ENCODE measurements at places on chromosomes 6 and 20. TPM values are rescaled to one million over a fixed set of nuclear protein-coding genes. Genes with fewer than 3 reads are reported as not detected.

- no peak for DNase-seq
- H3K27ac ChIP-seq = no peak overlapping the region
- no peaks in the 10 kb centered on the region for H3K36me3 ChIP-seq
- no peak overlapping the region for H3K4me3 ChIP-seq
Measured at GRCh38 chr6:132399376-132400074, 1.8 kb downstream of the MOXD1 start.

DNA sequence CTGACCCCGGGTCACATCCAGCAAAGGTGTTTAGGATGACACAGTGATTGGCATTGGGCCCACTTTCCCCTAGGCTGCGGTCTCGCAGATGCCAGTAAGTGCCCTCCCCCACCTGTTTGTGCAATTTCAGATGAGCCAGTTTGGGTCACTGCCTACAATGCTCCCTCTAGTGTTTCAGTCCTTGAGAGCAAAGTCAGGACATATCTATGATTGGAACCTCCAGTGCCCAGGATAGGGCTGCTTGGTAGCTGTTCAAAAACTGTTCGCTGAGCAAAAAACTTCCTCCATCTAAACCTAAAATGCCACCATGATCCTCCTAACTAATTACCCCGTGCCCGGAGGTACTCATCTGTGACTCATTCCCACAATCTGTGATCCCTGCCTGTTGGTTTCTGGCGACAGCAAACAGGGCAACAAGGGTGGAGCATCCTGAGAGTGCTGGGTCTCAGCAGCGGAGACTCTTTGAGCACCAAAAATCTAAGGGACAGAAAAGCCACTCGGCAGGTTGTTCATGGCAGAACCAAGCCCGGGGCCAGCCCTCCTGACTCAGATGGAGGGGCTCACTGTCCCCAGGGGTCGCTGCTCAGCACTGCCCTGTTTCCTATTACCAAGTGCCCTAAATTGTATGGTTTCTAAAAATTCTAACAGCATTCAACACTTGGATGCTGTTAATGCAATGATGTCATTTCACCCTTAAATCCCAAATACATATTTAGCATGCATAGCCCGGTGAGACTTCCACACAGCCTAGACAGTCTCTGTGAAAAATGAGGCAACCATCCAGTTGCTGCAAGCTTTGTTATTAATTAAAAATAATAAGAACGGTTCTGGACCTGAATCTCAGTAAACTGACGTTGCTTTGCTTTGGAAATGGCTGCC is 5.0 kb downstream of the VSX1 start:
- H3K4me3 ChIP-seq = peak overlapping the region; percentile 16
- no peaks in the 10 kb centered on the region for H3K4me1 ChIP-seq
- no peaks in the 10 kb centered on the region for H3K27me3 ChIP-seq
- H3K27ac ChIP-seq = no peak overlapping the region
- no peaks in the 10 kb centered on the region for H3K36me3 ChIP-seq

DNA sequence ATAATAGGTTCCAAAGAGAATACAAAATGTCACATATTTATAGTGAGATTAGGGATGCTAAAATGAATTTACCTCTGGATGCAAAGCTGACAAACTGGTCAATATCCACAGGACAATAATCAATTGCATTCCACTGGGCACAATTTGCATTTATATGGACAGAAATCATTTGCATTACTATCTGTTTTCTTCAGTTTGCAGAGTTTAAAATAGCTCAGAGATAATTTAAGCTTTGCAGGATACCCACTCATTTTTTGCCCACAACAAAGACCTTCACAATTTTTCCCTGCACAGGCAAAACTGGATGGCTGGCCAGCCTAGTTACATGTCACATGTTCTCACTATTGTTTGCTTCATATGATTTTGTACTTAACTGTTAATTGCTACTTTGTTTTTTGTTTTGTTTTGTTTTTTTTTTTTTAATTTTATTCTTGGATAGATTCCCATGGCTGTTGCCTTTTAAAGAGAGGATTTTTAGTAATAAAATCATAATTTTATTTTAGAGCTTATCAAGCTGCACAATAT is 483.5 kb downstream of the UTRN start:
- H3K27ac ChIP-seq = no peak overlapping the region
- H3K4me1 ChIP-seq = peaks cover 4% of the 10 kb centered on the region
- no peak for DNase-seq
- no peak overlapping the region for H3K4me3 ChIP-seq

DNA sequence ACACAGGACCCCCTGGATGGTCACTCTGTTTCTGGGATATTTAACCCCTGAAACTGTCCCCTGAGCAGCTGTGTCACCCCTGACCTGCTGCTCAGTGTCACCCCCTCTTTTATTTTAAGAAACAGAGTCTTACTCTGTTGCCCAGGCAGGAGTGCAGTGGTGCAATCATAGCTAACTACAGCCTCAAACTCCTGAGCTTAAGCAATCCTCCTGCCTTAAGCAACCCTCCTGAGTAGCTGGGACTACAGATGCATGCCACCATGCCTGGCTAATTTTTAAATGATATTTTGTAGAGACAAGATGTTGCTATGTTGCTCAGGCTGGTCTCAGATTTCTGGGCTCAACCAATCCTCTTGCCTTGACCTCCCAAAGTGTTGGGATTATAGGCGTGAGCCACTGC is 21.5 kb upstream of the GTSF1L start:
- H3K27ac ChIP-seq = no peak overlapping the region
- no peaks in the 10 kb centered on the region for H3K36me3 ChIP-seq
- no peak for DNase-seq
- H3K4me3 ChIP-seq = no peak overlapping the region
- H3K4me1 ChIP-seq = no peaks in the 10 kb centered on the region

- no peaks in the 10 kb centered on the region for H3K4me1 ChIP-seq
- H3K27me3 ChIP-seq = no peaks in the 10 kb centered on the region
- H3K4me3 ChIP-seq = no peak overlapping the region
- no peak overlapping the region for H3K27ac ChIP-seq
- no peak for DNase-seq
Measured at GRCh38 chr20:58001381-58001780, 227.1 kb downstream of the ANKRD60 start.

DNA sequence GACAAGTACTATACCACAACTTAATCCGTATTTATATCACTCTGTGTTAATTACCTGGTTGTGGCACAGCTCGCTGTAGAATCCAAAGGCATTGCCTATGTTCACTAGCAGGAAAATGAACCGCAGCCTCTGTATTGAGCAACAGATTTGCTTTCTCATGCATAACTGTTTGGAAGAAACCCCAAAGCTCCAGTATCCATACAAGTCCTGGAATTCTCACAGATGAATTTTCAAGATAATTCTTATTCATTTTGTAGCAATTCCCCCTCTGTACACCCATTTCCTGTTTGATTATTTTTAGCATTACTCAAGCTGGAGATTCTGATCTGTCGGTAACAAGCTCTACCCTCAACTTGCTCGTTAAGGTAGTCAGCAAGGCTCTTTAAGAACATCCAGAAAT is 63.5 kb downstream of the STMND1 start:
- no peaks in the 10 kb centered on the region for H3K27me3 ChIP-seq
- no peak overlapping the region for H3K4me3 ChIP-seq
- no peak for DNase-seq
- H3K27ac ChIP-seq = no peak overlapping the region

DNA sequence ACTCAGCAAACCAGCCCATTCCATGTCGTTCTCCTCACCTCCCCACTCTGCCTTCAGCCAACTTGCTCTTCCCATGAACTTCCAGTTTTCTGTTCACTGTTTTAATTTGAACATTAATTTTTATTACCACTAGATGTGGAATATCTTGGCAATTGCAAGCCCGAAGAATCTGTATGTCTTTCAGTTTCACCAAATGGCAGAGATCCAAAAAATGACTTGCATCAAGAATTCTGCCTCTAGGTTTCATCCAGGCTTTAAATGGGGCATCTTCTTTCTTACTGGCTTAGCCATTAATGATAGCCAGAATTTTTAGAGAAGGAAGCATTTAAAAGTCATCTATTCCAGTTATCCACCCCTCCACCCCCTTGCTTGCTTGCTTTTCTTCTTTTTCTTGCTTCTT is 39.0 kb downstream of the CAP2 start:
- H3K4me3 ChIP-seq = no peak overlapping the region
- H3K36me3 ChIP-seq = no peaks in the 10 kb centered on the region
- DNase-seq = no peak
- no peak overlapping the region for H3K27ac ChIP-seq
- H3K4me1 ChIP-seq = no peaks in the 10 kb centered on the region

- no peak overlapping the region for H3K27ac ChIP-seq
- no peaks in the 10 kb centered on the region for H3K27me3 ChIP-seq
- H3K4me1 ChIP-seq = no peaks in the 10 kb centered on the region
- no peak overlapping the region for H3K4me3 ChIP-seq
- H3K36me3 ChIP-seq = no peaks in the 10 kb centered on the region
- DNase-seq = no peak
Measured at GRCh38 chr6:35737413-35738211, 780 bp downstream of the ARMC12 start.

DNA sequence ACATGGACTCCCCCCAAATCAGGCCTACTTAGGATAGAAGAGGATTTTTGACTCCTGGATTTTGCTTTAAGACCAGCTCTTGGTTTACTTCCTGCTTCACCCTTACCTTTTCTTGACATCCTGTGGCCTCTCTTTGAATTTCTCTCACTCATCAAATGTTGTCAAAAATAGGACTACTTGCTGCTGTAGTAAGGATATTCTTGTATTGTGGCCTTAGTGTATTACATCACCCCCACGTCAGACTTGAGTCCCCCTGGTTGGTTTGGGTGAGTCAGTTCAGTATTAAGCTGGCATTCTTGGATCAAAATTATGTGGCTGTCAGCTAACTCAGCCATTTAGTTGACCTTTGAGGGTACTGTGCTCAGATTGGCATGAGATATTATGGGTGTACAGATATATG is 1.1 kb downstream of the TPX2 start:
- no peaks in the 10 kb centered on the region for H3K36me3 ChIP-seq
- no peak for DNase-seq
- H3K4me3 ChIP-seq = no peak overlapping the region
- no peaks in the 10 kb centered on the region for H3K4me1 ChIP-seq
- H3K27ac ChIP-seq = no peak overlapping the region

DNA sequence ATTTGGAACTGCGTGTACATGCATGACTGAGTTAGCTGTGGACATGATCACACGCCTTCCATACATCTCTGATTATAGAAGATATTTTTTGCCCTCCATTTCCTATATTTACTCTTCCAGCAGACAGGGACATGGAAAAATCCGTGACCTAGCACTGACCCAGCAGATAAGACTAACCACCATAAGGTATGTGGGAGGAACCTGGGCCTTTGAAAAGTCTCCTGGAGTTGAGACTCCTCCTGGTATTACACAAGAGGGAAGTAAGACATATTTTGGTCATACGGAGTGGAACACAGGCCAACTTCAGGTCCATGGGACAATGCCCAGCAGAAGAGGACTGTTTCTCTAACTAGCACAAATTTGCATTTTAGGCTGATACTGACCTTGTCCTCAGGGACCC is 13.7 kb upstream of the SIRPB1 start:
- no peak for DNase-seq
- no peaks in the 10 kb centered on the region for H3K27me3 ChIP-seq
- H3K36me3 ChIP-seq = no peaks in the 10 kb centered on the region
- no peak overlapping the region for H3K27ac ChIP-seq

DNA sequence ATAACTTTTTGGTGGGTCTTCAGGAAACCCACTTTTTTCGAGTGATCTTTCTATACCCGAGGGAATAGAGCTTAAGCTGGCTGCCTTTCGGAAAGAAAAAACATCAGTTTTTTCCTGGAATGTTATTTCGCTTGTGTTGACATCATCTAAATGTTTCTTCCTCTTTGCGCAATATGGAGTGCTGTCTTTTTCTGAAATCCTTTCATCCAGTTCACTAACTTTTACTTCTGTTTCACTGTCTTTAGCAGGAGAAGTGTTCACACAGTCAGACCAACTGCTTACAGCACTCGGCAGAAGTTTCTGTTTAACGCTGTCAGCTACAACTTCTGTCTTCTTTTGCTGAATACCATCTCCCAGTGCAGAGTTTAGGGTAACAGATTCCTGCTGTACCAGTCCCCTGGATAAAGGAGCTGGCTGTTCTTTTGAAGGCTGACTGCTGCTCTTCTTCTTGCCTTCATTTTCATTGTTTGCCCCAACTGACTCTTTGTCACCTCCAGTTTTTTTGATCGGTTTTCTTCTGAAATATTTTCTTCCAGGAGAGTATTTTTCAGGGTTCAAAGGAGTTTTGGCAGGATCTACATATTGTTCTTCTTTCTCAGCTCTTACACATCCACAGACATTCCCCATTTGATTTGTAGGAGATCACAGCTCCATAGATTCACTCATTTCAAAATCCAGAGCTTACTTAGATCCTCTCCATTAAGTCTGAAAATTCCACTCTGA is 50.0 kb upstream of the DST start:
- no peak for DNase-seq
- H3K36me3 ChIP-seq = no peaks in the 10 kb centered on the region

GRCh38 chr6:28794175-28795002 is 129.4 kb downstream of the TRIM27 start:
- H3K27me3 ChIP-seq = no peaks in the 10 kb centered on the region
- no peak overlapping the region for H3K4me3 ChIP-seq
- DNase-seq = no peak
- H3K4me1 ChIP-seq = no peaks in the 10 kb centered on the region
- no peak overlapping the region for H3K27ac ChIP-seq

GRCh38 chr6:123575188-123575587 is 61.6 kb downstream of the TRDN start:
- no peak for DNase-seq
- no peak overlapping the region for H3K27ac ChIP-seq
- H3K4me1 ChIP-seq = no peaks in the 10 kb centered on the region
- no peaks in the 10 kb centered on the region for H3K36me3 ChIP-seq

- no peak for DNase-seq
- H3K4me3 ChIP-seq = no peak overlapping the region
- H3K27me3 ChIP-seq = no peaks in the 10 kb centered on the region
- H3K27ac ChIP-seq = no peak overlapping the region
Measured at GRCh38 chr20:36959242-36959641, 7.7 kb upstream of the SAMHD1 start.

GRCh38 chr6:163825033-163825432 is 410.5 kb downstream of the QKI start:
- H3K4me1 ChIP-seq = no peaks in the 10 kb centered on the region
- H3K27me3 ChIP-seq = no peaks in the 10 kb centered on the region
- no peak overlapping the region for H3K27ac ChIP-seq
- no peaks in the 10 kb centered on the region for H3K36me3 ChIP-seq
- DNase-seq = no peak

CSTF1 gene
- 11.1 TPM for polyA plus RNA-seq

RFX6 gene
- polyA plus RNA-seq = not detected

VSX1 gene
- polyA plus RNA-seq = not detected

CST4 gene
- polyA plus RNA-seq = not detected

IGF2R gene
- polyA plus RNA-seq = 5.8 TPM
